ENCODE measurements at places on chromosomes 2 and 18. TPM values are rescaled to one million over a fixed set of nuclear protein-coding genes. Genes with fewer than 3 reads are reported as not detected.
A peak's percentile ranks its signal among the peaks of the same experiment; 100 is the strongest.

CCDC150 gene
- total RNA-seq = 1.4 TPM

MYCN gene
- 3.7 TPM for total RNA-seq

SLC66A3 gene
- total RNA-seq = 31.2 TPM

IL37 gene
- total RNA-seq = not detected

DCDC2C gene
- total RNA-seq = not detected

VSNL1 gene
- total RNA-seq = 0.39 TPM

PDE1A gene
- total RNA-seq = 9.7 TPM

DIPK1C gene
- total RNA-seq = not detected

DOCK10 gene
- total RNA-seq = 9.6 TPM

KCNS3 gene
- total RNA-seq = 20.3 TPM

C2orf66 gene
- 1.0 TPM for total RNA-seq

VAMP8 gene
- 165 TPM for total RNA-seq

ZBTB14 gene
- 17.2 TPM for total RNA-seq

CIB4 gene
- not detected for total RNA-seq

GRCh38 chr2:101120124-101120996 lies 30.8 kb downstream of the TBC1D8 start:
- peak; percentile 71 for DNase-seq

GRCh38 chr2:25698752-25699151 lies 25.4 kb upstream of the DTNB start:
- no peak for DNase-seq

- no peak for DNase-seq
Measured at GRCh38 chr18:80034852-80035406, 695 bp downstream of the RBFA start.

DNA sequence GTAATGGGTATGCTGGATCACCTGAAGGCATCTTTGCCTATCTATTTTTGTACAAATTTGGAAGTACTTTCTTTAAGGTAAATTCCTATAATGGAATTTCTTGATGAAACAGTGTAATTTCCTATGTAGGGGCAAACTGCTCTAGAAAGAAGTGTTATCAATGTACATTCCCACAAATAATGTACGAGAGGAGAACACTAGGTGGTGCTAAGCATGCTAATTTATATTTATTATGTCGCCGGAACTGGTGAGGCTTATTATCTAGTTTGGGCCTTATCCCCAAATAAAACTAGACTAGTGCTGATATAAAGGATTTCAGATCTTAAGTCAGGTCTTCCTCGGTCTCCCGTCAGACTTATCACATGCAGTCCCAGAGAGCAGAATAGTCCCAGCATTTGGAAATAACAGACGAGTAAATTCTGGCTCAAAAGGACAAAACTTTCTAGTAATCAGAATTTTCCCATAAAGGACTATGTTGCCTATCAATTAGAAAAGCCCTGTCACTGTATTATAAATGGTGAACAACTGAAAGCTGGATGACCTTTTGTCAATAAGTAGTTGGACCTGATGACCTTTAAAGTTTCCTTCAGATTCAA lies 86.9 kb upstream of the RBBP8 start:
- no peak for DNase-seq

- DNase-seq = no peak
Measured at GRCh38 chr2:54306556-54306955, 50.5 kb upstream of the TSPYL6 start.

GRCh38 chr2:230913406-230914143 lies 11.5 kb downstream of the GPR55 start:
- DNase-seq = no peak

DNA sequence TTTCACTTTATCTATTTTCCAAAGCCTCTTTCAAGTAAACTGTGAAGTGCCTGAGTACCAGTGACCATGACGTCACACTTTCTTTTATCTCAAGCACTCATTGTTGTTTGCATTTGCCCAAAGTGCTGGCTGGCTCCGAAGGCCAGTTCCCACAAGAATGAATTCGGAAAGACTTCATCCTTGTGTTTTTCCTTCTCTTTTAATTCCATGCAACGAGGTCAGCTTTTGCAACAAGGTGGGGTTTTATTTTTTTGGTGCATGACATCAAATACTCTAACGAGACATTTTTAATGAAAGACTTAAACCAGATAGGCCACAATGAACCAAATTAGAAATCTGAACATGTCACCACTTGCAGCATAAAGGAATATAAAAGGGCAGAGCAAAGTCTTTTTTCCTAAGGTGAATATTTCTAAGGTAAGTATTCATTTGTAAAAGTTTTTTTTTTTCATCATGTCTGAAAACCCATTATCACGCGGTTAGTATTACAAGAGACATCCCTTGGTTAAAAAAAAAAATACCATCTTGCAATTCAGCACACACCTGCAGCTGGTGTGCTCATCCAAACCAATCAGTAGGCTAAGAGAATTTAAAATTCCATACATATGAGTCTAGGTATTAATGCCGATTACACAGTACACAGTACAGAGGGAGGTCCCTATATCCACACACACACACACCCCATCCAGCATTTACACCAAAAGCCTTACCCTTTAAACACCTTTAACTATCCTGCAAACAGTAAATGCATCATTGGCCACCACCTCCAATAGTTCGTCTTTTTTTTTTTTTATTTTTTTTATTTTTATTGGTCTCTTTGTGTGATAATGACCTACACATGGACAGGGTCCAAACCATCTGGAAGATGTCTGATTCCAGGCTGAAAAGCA lies 2.3 kb downstream of the ARL4C start:
- DNase-seq = no peak

DNA sequence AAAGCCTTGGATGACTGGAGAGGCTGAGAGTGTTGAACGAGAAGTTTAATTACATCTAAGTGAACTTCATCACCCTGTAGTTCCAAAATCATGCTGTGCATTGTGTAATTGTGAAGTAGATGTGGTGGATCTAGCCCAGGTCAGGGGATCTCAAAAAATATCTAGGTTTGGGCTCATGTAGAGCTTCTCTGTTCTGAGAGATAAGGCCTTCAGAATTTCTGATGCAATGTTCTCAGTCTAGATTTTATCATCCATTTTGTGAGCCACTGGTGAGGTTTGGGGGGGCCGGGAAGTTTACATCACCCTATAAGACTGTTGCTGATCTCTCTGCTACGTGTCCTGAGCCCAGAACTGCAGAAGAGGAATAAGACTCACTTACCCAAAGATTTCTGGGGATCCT lies 719.4 kb downstream of the SOCS6 start:
- no peak for DNase-seq

DNA sequence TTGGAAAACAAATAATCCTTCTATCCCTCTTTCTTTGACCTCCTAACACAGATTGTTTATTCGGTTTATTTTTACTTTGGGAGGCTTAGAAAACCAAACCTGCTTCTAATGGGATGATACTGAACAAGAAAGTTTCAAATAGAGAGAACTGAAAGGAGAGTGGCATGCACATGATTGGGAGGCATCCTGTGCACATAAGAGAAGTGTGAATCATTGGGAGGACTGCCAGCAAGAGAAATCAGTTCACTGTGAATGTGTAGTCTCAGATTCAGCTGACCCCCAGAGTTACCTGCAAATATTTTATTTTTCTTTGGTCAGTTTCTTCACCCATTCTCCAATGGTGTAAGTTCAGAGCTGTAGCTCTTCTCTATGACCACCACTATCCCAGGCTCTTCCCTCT lies 1363.2 kb upstream of the ACVR2A start:
- no peak for DNase-seq

- no peak for DNase-seq
Measured at GRCh38 chr2:44983836-44984604, 25.2 kb downstream of the SIX2 start.

DNA sequence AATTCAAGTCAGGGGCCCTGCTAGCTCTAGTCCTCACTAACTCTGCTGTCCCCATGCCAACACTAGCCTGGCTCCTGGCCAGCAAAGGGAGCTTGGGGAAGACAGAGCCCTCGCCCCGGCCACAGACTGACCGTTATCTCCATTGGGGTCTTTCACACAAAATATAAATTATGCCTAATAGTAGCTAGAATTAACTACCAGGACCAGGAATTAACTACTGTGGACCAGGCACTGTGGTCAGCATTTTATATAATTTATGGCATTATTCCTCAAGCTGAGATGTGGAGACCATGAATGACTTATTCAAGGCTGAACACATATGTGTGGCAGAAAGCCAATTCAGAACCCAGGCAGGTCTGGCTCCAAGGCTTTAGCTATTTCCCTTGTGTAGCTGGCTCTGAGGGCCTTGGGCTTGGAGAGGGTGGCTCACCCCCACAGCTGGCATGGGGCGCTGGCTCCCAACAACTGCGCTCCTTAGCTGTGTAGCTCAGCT lies 49.2 kb downstream of the CELF4 start:
- no peak for DNase-seq

DNA sequence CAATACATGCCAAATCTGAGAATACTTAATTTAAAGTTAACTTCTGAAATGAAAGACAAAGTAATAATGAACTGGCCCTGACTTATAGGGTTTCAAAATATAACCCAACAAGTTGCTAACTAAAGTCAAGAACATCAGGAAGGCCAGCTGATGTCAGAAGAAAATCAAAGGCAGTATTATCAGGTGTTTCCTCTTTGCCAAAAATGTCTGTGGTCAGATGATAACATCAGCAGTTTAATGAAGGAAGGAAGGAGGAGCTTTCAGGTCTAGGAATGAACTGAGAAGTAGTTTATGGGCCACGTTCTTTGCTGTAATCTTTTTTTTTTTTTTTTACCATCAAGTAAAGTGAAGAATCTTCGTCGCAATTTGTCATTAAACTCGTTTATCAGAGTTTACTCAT lies 40.9 kb downstream of the CDH2 start:
- DNase-seq = no peak

GRCh38 chr2:47134386-47135090 lies 20.6 kb downstream of the STPG4 start:
- no peak for DNase-seq

- no peak for DNase-seq
Measured at GRCh38 chr2:38975042-38975441, 85.4 kb downstream of the ARHGEF33 start.

DNA sequence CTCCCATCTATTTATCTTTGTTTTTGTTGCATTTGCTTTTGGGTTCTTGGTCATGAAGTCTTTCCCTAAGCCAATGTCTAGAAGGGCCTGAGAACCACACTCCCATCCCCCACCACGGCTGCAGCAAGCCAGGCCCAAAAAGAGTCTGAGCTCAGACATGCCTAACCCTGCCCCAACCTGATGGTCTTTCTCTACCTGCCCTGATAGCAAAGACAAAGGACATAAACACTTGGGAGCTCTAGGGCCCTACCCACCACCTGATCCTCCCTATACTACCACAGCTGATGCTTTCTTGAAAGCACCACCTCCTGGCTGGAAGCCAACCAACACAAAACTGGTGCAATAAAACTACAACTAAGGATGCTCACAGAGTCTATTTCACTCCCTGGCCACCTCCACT lies 233.4 kb downstream of the WDR7 start:
- DNase-seq = no peak

DNA sequence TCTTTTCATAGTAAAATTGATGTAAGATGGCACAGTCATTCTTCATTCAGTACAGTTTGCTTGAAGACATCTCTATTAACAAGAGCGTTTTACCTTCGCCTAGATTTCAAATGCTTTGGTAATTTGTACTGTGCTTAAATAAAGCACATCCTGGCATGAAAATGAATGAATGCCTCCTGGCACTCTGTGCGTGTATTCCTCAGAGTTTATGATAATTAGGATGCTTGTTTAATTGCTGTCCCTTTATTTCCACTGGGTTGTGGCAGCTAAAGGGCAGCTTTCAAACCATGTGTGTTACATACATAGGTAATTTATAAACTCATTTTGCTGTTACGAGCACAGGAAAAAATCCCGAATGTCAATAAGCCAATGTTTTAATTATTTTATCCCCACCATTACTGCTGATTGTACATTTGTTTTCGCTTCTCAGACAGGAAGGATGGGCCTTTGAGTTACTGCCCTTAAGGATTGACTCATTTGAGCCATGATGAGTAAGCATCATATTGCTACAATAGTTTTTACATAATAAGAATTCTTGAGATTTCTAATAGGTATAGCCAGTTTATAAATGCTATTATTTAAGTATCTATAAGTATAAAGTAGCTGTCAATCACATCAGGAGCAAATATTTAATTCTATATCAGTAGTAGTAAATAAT lies 516.5 kb downstream of the XIRP2 start:
- DNase-seq = no peak

DNA sequence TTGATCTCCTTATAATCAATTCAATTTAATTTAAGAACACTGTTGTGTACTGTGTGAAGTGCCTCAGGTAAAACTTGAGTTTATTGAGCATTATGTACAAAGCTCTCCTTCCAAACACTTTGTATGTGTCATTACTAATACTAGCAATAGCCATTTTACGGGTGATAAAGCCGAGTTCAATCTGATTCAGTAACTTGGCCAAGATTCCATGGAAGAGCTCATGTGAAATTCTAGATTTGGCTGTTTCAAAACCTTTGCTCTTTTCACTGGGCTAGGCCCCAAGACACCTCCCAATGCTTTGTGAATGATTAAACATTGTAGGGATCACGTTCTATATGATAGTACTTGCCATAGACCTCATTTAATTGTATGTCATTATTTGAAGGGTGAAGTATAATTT lies 8.9 kb upstream of the NFE2L2 start:
- no peak for DNase-seq

- no peak for DNase-seq
Measured at GRCh38 chr2:205484764-205485163, 197.5 kb upstream of the NRP2 start.

- no peak for DNase-seq
Measured at GRCh38 chr2:224799691-224800090, 83.5 kb upstream of the CCDC195 start.

- no peak for DNase-seq
Measured at GRCh38 chr2:62340994-62341484, 145.1 kb downstream of the B3GNT2 start.

DNA sequence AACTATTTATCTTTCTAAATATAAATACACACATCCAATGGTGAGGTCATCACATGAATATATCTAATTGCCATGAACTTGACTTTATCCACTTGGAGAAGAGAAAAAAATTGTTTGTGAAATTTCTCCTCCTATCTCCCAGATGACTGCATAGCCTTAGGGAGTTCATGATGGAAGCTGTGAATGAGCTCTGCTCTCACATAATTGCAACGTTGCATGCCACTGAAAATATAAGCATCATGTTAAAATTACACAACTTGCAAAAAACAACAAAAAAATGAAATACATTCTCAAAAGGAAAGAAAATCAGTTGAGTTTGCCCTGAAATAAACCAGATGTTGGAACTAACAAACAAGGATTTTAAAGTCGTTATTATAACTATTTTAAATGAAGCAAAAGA lies 50.6 kb upstream of the OSR1 start:
- no peak for DNase-seq

DNA sequence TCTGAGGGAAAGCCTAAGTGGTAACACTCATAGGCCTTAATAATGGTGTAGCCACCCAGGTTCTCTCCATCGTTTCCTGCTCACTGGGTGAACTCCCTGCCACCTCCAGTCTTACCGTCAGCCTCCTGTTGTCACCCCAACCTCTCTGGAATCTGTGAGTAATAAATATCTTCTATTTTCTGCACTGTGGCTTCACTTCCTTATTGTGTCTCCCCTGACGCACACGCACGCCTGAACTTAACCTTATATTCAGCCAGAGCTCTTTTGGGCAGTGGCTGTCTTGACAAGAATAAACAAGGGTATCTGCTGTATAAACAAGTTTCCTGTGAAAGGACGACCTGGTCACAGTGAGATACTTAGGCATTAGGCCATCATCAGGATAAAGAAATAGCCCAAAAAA lies 467.2 kb downstream of the SPAG16 start:
- no peak for DNase-seq

Data from ureter (tissue), 1 donor.